Memory B cell (primary cell): ENCODE measurements at places on chromosomes 4 and X.

GRCh38 chr4:49032440-49033161 is 46.5 kb downstream of the CWH43 start:
- DNase-seq, result no peak

DNA sequence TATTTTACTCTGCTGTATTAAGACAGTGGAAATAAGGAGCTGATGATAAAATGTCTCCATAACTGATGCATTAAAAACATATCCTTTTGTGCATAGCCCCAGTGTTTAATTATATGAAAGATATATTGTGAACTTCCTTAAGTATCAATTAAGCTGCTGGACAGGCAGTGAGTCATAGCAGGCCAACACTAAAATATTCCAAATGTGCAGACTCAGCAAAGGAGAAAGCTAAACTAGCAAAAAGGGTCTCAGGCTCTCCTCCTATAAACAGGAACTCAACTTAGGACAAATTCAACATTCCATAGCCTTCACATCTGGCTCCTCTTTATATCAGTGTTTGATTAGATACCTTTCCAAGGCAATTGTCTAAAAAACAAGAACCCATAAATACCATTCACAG is 15.6 kb downstream of the TNMD start:
- DNase-seq, result no peak

- no peak for DNase-seq
Observed at GRCh38 chrX:72128881-72129280, 2.8 kb downstream of the RTL5 start.

GRCh38 chrX:925652-926061 is 286.8 kb downstream of the CRLF2 start:
- no peak for DNase-seq

DNA sequence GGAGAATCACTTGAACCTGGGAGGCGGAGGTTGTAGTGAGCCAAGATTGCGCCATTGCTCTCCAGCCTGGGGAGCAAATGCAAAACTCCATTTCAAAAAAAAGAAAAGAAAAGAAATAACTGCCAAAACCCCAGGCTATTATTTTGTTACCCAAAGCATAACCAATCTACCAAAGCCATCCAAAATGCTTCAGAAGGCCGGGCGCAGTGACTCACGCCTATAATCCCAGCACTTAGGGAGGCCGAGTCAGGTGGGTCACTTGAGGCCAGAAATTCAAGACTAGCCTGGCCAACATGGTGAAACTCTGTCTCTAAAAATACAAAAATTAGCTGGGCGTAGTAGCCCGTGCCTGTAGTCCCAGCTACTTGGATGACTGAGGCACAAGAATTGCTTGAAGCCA is 49.8 kb downstream of the SMIM31 start:
- no peak for DNase-seq

DNA sequence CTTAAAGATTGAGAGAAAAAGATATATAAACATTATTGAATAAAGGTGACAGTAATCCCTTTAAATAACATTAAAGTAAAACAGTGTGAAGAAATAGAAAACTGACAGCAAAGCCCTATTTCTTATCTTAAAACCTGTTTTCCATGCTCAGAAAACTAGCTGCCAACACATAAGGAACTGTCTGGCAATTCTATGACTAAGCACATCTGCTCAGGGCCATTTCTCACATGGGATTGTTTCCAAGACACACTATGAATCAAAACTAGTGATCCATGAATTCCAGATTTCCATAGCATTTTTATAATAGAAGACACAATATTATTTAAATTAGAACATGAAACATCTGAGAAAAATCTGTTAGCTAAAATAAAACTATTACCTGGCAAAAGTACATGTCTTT is 113.4 kb downstream of the SCLT1 start:
- DNase-seq, result no peak

DNA sequence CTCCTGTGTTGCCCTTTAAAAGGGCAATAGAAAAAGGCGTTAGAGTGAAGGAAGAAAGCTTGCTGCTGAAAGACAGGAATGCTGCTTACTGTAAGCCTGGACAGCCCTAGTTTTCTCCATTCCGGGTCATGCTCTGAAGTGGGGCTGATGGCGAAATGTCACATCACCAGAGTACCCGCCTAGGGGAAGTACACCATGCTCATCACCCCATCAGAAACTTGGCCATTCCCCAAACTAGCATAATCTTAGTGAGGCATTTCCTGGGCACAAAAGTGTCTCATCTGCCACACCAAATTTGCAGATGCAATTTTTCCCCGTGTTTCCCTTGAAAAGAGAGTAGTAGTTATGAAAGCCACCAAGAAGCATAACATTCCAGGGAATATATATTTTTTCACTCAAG is 47.8 kb upstream of the CAMK2D start:
- DNase-seq, result no peak

DNA sequence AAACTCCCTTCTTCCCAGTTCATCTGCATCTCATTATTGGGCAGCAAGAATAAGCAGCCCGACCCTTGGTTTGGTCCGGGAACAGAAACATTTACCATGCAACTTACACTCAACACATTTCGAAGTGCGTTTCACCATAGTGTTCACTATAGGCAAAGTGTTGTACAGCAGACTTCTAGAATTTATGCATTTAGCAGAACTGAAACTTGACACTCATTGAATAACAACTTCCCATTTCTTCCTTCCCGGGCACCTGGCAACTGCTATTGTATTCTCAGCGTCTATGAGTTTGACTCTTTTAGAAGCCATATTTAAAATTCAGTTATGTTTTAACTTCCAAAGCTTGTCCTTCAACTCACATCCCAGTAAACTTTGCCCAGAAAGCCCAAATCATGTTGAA is 840.6 kb downstream of the NLGN4X start:
- peak; percentile 2 for DNase-seq

DNA sequence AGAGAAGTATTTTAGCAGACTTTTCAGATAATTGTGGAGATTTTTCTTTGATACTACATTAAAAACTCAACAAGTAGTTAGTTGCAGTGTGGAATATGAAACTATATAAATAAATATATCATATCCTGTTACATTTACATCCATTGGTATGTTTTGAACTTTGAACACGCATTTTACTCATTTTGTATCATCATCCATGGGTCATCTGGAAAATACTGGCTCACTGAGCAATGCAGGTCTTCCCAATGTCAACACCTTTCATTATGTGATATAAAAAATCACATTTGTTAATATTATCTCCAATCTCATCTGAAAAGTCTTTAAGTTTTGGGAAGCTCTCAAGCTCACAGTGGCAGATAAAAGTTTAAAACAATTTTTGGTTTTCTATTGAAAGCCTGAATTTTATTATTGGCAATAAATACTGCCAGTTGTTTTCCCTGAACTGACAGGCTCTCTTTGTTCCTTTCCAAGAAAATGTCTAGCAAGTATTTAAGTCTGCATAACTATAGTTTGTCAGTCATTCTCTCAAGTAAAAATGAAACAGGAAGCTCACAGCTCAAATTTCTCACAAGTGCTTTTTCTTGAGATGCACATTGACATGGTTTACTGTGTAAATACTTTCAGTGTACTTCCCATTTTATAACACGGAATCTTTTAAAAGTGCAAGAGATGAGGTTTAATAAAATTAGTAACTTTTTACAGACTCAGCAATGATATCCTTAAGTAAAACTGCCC is 183.5 kb upstream of the GPC4 start:
- no peak for DNase-seq

DNA sequence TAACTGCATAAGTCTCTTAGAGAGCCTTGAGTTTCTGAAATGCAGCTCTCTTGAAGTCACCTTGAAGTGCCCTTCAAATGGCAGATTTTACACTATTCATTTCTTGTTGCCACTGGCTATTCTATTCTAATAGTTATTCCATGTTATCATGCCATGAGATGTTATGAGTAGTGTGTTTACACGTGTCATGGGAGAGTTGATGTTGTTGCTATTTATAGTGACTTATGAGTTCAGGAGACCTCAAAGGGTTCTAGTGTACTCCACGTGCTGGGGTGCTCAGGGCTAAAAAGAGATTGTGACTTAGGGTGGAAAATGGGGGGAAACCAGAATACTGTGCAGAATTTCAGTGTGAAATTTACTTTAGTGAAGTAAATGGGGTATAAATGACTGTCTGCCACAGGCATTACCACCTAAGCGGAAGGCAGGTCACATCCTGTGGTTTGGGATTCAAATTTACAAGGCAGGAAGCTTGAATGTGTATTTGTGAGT is 77.1 kb upstream of the SLC4A4 start:
- no peak for DNase-seq

GRCh38 chrX:153947009-153947769 is 2.7 kb upstream of the RENBP start:
- peak; percentile 72 for DNase-seq

DNA sequence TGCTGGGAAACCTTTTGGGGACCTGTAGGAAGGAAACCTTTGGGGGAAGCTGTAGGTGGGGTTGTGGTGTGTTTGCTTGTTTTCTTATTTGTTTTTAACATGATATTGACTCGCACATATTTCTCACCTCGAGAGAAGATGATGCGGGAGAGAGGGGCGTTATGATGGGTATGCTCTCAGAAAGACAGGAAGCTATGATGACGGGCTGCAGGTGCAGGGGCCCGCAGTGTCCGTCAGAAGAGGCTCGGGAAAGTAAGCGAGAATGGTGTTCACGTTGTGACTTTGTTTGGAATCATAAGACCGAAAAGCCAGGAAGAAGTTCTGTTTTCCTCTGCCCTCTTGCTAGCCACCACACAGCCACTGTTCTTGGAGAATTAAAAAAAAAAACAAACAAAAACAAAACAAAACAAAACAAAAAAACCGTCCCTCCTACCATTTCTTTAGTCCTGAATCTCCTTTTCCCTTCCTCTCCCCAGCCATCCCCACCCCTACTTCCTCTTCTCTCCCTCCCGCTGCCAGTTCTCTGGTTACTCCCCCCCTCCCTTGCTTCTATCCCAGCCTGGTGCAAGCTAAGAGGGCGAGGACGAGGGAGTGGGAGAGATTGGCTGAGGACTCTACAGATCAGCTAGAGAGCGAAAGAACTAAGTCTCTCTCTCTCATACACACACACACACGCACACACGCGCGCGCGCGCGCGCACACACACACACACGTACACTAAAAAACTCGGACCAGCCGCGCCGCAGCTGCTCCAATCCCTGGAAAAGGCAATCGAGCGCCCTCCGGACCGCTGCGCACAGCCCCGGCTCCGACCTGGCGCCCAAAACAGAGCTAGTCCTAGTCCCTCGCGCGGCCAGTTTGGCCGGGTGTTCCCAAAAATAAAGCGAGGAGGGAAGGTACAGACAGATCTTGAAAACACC is at the start of gene BMP3:
BMP3 (plus strand) TSS at position 648 of the 920 bp plus-strand sequence. CDS start 577 bp downstream, outside the sequence.
- DNase-seq, result no peak

GRCh38 chrX:7996414-7996813 is 69.2 kb upstream of the PNPLA4 start:
- no peak for DNase-seq

GRCh38 chr4:81084634-81085033 is 54.1 kb downstream of the BMP3 start:
- no peak for DNase-seq

DNA sequence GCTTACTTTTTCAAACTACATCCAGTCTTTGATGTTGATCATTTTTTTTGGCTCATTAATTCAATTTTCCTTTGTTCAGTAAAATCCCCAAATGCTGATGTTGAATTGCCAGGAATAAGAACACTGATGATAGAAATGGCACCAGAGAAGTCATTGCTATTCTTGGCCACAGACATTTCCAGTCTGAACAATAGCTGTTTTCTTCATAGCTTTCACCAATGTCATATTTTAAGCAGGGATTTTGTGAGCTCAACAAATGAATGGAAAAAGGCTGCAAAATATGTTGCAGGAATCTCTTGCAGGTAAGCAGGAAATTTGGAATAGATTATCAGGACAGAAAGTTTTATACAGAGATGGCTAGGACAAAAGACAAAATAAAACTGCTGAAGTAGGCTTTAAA is 40.5 kb upstream of the GLRB start:
- DNase-seq, result no peak

DNA sequence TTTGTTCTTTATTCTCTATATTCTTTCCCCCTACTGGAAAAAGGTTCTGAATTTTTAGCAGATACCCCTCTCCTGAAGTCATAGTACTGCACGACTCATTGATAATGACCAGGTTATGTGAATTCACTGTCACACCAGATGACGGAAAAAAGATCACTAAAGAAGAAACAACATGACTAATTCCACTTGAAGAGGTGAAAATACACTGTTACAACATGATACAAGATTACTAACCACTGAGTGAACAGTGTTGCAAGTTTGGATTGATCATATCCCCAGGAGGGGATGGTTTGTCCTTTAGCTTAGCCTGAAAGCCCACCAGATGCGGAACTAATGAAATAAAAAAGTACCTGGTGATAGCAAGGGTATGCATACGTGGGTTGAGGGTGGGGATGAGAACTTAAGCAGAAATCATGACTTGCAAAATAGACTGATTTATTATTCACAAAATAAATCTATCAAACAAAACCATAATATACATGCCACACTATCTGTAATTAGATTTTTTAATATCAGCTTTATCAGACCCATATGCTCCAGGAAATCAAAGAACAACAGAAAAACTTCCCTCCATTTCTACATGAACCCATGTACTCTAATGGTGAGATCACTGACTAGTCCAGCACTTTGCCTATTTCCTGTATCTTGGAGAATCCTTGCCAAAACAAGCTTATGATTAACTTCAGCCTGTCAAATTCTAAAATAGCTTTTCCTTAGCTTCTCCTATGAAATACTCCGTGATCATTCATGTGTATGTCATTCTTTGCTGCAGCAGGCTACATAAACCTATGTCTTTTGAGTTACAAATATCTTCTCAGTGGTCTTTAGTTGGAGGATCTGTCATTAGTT is 257.4 kb upstream of the AGA start:
- no peak for DNase-seq

- no peak for DNase-seq
Observed at GRCh38 chrX:1400742-1401471, 9.0 kb upstream of the SLC25A6 start.

GRCh38 chrX:10167573-10167972 is 10.8 kb downstream of the CLCN4 start:
- no peak for DNase-seq

GRCh38 chr4:179116011-179116410 is 1673.8 kb upstream of the AGA start:
- DNase-seq, result no peak

DNA sequence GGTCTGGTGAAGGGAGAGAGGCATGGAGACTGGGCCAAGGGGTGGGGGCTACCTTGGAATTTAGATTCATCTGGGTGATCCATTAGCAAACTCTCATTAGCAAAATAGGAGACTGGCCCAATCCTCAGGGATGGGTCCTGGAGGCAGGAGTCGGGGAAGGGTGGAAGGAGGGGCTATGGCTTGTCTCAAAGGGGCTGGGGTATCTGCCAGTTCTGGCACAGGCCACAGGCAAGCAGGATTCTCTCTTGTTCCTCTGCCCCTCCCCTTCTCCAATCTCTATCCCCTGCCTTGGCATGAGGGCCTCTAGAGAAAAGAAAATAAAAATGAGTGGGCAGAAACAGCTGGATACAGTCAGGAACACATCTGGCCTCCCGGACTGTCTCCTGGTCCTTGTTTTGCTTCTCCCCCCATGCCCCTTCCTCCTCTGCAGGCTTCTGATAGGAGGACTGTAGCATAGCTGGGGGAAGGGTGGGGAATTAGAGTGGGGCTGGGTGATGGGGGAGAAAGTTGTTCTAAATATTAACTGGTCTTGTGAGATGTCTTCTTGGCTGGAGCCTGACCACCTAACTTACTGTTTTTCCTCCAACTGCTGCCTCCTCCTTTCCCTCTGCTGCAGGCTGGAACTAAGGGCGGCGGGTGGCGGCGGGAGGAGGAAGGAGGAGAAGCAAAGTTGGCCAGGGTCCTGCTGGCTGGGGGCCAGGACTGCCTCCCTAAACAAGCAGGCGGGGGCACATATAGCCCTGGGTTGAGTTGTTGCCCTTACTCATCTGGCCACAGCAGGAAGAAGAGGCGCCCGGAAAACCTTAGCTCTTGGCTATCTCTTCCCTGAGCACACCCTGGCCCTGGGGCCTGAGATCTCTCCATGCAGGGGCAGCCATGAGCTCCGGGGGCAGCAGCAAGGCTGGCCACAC is 53.3 kb upstream of the LAS1L start:
- DNase-seq, result no peak
